Regular cardiac myocyte (primary cell): ENCODE measurements at places on chromosomes 6 and 20. TPM values are rescaled to one million over a fixed set of nuclear protein-coding genes. Genes with fewer than 3 reads are reported as not detected.

MAP3K7 gene
- total RNA-seq = 28.8 and 35.8 TPM in 2 replicates

GSTA3 gene
- not detected in 2 replicates for total RNA-seq

VSX1 gene
- not detected in 2 replicates for total RNA-seq

NINL gene
- 3.1 and 10.1 TPM in 2 replicates for total RNA-seq

GPR31 gene
- not detected in 2 replicates for total RNA-seq

CEP250 gene
- total RNA-seq = 32.4 and 35.2 TPM in 2 replicates
